ENCODE measurements at places on chromosomes 16 and 17.
A peak's percentile ranks its signal among the peaks of the same experiment; 100 is the strongest.

DNA sequence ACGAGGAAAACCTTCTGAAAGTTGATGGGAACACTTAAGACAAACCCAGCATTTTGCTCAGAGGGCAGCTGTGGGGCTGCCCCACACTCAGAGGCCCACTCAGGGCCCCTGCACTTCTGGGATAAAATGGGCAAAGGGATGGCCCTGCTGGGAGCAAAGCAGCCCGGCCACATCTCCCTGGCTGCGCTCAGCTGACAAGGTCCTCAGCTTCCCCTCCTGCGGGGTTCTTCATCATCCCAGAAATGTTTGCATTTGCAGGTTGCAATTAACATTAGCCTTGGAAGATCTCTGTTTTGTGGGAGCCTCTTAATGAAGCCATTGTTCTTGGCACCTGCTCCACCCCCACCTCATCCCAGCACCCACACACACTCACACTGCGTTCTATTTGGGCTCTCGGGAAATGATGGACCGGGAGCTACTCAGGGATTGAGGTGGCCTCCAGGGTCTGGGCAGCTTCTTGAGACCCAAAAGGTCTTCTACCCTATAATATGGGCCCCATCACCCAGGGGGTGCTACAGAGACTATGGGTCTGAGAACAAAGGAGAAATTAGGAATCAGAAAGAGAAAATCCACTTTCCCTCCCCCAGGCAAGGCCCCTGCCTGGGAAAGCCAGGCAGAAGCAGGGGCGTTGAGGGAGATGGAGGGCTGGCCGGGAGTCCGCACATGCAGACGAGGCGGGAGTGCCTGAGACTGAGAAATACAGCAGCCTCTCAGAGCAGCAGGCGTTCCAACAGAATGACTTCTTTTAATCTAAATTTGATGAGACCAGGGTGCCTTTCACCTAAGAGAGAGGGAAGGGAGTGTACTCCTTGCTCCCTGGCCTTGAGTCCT is 53.7 kb upstream of the RPL38 start:
- no peak for DNase-seq

DNA sequence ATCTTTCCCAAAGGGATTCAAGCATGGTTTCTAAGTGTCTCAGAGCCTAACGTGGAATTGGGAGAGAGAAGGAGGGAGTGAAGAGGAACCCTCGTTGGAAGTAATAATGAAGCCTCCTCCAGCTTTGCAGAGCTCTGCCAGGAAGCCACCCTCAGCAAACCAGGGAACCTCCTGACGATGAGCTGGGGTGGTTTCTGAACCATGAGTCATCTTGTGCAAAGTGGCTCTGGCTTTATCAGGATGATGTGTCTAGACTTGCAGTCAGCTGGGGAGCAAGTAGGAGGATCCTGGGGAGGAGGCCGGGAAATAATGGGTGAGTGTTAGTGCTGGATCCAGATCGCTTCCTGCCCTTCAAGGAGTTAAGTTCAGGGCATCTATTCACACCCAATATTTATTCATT is 191.7 kb upstream of the RBFOX1 start:
- DNase-seq, result no peak

DNA sequence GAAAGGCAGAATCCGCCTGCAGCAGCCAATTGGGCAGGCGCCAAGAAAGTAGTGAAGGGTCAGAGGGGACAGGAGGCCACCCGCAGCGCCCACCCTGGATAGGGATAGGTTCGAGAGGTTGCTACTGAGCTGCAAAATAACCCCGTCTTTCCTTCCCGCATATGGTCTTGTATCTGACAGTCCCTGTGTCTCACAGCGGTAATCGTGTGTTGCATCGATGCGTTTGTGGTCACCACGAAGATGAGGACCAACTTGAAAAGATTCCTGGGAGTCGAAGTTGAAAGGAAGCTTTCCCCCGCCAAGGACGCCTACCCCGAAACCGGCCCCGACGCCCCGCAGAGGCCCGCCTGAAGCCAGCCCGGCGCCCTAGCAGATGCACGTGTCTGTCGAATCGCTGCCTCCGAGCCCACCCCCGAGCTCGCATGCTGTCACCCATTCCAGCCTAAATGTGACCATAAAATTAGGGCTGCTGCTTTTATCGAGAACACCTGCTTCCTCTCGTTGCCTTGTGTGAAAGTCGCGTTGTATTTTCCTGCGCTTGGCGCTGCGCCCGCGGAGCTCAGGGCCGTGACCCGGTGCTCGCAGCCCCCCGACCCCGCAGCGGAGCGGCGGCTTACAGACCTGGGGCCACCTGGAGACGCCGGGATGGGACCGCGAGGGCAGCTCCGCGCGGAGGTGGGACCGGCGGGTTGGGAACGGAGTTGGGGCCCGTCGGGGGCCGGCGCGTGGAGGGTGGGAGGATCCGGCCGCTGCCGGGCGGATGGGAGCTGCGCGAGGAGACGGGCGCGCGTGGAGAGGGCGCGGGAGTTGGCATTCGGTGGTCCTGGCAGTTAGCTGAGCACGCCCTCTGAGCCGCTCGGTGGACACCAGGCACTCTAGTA is at the start of gene CMTM2:
Gene CMTM2, plus strand, starts transcription at position 813 of the 881 bp plus-strand sequence. CDS start 145 bp downstream, outside the sequence.
- DNase-seq, result peak; percentile 17

- DNase-seq, result no peak
These were observed 8.6 kb downstream of the SGCA start for GRCh38 chr17:50174444-50174843.

GRCh38 chr16:88602091-88602490 is 31.9 kb downstream of the ZC3H18 start:
- DNase-seq, result no peak

DNA sequence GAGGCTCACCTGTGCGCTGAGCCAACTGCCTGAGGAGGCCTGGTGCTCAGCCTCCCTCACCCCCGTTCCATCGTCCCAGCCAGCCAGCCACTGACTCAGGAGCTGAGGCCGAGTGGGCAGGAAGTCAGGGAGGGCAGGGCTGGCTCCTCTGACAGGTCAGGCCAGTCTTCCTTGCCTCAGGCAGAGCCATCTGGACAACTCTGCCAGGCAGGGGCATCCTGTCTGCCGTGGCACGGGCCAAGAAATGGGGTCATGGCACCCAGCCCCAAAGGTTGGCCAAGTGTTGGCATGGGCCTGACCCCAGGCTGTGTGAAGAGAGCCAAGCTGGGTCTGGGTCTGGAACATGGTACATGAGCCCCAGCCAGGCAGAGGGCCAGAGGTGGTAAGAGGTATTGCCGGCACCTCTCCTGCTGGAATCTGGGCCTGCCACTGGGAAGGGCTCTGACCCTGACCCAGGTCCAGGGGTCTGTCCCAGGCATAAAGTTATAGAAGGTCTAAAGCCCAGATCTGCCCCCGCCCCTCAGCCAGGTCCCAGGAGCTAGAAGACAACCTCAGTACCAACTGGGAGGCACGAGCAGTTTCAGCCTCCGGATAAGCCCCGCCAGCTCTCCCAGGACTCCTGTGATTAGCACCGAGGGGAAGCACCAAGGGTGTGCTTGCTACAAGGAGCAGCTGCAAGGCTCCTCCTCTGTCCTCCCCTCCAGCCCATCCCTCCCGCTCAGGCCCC is 2.5 kb upstream of the VASN start:
- DNase-seq, result no peak

DNA sequence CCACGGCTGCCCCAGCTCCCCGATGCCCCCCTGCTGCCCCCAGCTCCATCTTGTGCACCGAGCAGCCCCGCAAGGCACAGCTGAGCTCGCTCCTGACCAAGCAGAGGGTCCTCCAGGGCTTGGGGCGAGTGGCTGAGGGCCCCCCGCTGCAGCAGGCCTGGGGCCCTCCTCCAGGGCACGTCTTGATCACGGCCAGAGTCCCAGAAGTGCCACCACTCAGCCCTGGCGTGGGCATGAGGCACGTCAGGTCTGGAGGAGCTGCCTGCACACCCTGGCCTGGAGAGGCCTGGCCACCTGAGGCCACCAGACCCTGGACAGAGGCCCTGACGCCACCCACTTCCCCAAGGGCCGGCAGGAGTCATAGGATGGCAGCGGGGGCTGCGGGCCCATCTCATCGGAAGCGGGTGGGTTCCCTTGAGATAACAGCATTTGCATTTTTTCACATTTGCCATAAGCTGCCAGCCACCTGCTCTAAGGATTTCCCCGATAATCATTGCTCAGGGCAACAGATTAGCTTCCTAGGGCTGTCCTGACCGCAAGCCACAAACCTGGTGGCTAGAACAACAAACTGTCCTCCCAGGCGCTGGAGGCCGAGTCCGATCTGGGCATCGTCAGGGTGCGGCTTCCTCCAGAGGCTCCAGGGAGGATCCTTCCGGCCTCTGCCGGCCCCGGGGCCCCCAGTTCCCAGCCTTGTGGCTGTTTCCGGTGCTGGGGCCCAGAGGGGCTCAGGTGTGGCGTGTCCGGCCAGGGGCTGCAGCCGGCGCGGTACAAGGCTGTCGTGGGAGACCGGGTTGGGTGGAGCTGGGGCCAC is 23.9 kb upstream of the C1QTNF8 start:
- DNase-seq, result no peak

GRCh38 chr17:6666077-6666521 is 14.5 kb downstream of the C17orf100 start:
- peak; percentile 32 for DNase-seq

DNA sequence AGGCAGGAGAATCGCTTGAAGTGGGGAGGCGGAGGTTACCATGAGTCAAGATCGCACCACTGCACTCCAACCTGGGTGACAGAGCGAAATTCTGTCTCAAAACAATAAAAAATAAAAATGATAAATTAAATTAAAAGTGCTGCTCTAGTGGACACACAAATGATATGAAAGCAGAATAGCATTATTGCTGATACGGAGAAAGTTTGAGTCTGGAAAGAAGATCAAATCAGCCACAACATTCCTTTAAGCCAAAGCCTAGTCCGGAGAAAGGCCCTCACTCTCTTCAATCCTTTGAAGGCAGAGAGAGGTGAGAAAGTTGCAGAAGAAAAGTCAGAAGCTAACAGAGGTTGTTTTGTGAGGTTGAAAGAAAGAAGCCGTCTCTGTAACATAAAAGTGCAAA is 15.1 kb upstream of the CSF3 start:
- DNase-seq, result no peak

DNA sequence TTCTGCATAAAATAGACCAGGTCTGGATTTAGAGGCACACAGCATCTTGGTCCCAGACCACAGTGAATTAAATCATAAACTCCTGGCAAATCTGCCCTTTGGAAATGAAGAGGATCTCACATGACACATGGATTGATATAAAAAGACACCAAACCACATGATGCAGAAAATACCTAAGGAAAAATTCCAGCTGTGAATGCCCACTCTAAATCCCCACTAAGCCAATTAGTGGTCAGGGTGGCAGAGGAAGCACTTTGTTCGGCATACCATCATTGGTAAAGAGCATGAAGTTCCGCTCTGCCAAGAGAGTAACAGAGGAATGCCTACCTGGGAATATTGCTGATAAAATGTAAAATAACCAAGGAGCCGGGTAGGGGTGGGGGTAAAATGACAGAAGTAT is 32.4 kb upstream of the NOL11 start:
- DNase-seq, result no peak

- no peak for DNase-seq
These were observed 37.8 kb downstream of the KLHDC4 start for GRCh38 chr16:87728026-87728425.

GRCh38 chr16:53872248-53873221 is 168.6 kb downstream of the FTO start:
- DNase-seq, result no peak

DNA sequence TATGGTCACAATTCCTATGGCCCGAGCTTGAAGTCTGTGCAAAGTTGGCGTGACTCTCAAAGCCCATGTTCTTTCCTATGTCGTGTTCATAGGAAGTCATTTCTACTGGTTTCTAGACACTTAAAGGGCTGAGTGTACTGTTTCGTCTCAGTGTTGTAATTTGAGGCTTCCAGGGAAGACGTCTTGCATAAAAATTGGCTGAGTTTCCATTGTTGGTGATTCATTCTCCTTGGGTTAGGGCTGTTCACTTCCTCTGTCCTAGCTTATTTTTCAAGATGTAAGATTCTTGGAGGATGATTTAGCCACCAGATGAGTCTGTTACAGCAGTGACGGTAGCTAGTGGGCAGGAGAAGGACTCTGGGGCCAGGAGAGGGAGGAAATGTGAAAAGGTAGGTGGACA is 43.1 kb downstream of the PIK3R5 start:
- DNase-seq, result no peak

GRCh38 chr17:41010441-41010840 is 1.5 kb upstream of the KRTAP3-1 start:
- DNase-seq, result no peak

GRCh38 chr17:77580531-77581270 is 377.8 kb upstream of the TNRC6C start:
- no peak for DNase-seq

DNA sequence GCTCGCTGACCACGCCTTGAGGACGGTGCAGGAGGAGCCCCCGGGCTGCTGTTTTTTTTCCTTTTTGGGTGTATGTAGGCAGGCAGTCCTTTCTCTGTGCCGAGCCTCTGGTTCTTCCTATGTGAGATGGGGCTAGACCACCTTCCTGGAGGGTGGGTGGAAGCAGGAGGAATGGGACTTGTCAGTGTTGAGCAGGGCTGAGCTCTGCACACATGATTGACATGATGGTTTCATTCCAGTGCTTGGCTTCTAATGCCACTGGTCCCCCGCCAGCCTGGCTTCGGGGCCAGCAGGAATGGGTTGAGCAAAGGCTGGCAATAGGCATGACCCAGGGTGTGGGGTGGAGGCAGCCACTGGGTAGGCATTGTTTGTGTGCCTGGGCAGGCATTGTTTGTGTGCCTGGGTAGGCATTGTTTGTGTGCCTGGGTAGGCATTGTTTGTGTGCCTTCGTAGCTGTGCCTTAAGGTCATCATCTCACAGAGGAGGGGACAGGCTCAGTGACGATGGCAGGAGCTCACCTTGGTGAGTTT is 14.2 kb upstream of the ADCY7 start:
- DNase-seq, result no peak

- no peak for DNase-seq
These were observed 1.5 kb upstream of the MARCHF10 start for GRCh38 chr17:62809656-62810055.

GRCh38 chr16:85483424-85483823 is 129.7 kb upstream of the GSE1 start:
- no peak for DNase-seq

DNA sequence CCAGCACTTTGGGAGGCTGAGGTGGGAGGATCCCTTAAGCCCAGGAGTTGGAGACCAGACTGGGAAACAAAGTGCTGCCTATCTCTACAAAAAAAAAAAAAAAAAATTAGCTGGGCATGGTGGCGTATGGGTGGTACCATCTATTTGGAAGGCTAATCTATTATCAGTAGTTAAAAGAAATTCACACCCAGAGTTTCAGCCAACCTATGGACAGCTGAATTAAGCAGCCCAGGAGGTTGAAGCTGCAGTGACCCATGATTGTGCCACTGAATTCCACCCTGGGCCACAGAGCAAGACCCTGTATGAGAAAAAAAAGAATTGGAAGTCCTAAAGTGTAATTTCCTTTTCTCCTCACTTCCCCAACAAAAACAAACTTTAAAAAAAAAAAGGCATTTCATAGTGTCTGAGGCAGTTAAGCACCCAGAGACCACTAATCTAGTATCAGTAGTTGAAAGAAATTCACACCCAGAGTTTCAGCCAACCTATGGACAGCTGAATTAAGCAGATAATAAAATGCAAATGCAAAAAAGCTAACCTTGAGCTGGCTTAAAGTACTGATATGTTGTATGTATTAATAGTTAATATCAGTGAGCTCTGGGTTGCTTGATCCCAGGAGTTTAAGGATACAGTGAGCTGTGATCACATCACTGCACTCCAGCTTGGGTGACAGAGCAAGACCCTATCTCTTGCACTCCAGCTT is 18.1 kb downstream of the CLTC start:
- no peak for DNase-seq

GRCh38 chr17:77325577-77326075 is 184.9 kb downstream of the SEC14L1 start:
- DNase-seq, result no peak

- DNase-seq, result no peak
These were observed 105.9 kb upstream of the RPL38 start for GRCh38 chr17:74097450-74098135.
